ENCODE measurements at places on chromosomes 5 and 9.

GRCh38 chr9:94222870-94223269 lies 36.2 kb upstream of the ZNF169 start:
- DNase-seq, result no peak

DNA sequence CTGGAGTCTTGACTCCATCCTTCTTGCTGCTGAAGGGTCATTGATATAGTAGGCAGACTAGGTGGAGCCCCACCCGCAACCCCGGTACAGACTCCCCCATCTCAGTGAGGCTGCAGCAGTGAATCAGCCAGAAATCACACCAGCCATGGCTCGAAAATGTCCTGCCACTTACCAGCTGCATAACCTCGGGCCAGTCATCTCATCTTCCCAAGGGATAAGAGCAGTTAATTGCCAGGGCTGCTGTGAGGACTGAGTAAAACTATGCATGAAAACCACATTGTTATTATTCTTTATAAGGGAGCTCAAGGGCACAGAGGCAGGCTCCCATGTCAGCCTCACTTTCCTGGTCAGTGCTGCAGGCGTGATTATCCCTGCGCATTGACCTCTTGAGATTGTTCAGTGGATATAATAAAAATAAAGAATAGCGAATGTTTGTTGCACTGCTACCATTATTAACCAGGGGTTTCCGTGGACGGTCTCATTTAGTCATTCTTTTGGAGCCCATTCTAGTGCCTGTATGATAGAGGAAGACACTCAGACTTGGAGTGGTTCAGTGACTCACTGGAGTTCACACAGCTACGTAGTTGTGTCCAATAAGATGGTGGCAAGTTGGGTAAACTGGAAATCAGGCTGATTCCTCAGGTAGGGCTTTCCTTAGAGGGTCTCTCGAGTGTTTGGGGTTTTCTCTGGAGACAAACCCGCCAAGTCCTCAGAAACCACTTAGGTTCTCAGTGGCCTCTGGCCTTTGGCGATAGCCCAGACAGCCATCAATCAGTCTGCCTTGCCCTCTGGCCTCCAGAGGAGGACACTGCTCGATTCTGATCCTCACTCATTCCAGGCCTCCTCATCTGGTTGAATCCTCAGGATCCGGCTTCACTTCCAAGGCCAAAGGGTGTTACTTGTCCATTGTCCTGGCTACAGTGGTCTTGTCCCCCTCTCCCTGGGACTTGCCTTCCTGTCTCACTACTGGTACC lies 39.9 kb downstream of the COL15A1 start:
- no peak for DNase-seq

DNA sequence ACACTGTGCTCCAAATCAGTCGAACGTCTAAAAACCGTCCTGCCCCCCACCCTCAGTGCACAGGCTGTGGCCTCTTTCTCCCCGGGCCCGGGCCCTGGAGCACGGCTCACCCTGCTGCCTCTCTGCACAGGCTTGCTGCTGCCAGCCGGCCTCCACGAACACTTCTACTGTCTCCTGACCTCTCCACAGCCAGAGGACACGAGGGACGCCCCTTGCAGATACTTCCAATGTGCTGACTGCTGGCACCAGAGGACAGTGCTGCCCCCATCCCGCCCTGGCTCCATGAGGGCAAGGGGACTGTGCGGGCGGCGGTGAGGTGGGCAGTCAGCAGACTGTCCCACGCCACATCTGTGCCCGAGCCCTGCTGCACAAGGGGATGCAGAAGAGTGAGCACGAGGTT lies 174.8 kb downstream of the COL23A1 start:
- DNase-seq, result no peak

DNA sequence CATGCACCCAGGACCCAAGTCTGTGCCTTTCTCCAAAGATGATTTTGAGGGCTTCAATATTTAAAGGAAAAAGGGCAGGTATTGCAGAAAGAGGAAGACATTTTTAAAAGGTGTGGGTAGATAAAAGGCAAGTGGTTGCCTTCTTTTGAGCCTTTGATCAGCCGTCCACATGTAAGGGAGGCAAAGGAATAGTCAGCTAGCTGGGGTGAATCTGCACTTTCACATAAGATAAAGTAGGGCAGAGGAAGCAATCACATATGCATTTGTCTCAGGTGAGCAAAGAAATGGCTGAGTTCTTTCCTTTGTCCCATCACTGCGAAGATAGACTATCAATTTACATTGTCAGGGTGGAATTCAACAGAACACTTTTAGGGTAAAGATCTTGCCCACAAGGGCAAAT lies 19.9 kb downstream of the MGAT1 start:
- no peak for DNase-seq

DNA sequence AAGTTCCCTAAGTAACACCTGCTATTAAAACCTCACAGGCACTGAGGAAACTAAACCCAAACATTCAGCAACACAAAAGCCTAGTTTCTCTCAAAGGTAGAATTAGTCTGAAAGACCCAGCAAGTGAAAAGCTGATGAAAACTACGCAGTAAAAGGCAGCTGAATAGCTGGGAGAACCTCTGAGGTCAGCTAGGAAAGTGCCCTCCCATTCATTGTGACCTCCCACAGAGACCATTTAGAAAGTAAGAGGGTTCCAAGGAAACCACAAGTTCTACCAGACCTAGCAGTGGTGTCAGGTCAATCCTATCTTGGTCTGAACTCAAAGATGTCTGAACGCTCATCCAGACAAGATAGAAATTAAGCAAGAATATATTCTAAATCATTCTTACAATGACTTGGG lies 144.7 kb downstream of the SSBP2 start:
- DNase-seq, result no peak

- DNase-seq, result no peak
Measured at GRCh38 chr5:169576181-169576598, 7.4 kb upstream of the SPDL1 start.

DNA sequence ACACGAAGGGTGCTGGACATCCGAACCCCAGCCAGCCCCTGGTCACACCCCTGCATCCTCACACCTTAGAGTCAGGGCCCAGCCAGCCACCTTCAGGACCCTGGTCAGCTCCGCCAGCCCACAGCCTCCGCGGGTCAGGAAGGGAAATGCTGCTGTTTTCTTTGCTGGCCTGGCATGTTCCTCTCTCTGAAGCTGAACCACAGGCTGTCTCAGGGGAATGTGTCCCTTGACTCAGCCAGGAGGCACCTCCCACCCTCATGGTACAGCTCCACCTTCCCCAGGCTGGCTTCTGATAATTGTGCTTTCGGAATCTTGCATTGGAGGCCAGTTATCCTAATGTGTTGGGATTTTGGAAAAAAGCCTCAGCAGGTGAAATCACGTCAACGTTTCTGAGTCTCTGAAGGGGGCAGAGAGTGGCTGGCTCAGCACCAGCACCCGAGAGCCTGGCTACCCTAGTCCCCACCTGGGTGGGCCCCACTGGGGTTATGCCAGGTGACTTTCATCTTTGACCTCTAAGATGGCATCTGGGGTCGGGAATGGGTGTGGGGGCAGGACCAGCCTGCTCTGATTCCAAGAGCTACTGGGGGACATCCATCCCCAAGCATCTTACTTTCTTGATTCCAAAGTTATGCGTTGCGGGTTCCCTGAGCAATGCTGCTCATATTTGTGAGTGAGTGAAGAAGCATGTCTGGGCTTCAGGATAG lies 9.8 kb upstream of the OLFM1 start:
- no peak for DNase-seq

DNA sequence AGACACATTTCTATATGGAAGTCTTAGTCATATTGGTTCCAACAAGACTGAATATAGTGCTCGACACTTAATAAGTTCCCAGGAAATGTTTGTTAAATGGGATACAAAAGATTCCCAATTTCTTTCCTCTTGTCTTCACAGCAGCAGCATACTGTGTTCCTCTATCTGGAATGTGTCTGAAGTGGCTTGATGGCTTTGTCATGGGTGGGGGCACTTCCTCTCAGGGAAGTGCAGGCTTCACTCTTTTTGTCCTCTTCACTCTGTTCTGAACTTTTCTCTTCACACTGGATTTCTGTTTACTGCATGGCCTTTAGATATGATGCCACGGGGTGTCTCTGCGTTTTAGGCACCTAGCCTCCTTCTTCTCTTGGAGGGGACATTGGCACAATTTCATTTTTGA lies 127.7 kb upstream of the C9orf72 start:
- DNase-seq, result no peak

GRCh38 chr9:64066736-64067368 lies 1218.2 kb downstream of the FOXD4L5 start:
- DNase-seq, result no peak

DNA sequence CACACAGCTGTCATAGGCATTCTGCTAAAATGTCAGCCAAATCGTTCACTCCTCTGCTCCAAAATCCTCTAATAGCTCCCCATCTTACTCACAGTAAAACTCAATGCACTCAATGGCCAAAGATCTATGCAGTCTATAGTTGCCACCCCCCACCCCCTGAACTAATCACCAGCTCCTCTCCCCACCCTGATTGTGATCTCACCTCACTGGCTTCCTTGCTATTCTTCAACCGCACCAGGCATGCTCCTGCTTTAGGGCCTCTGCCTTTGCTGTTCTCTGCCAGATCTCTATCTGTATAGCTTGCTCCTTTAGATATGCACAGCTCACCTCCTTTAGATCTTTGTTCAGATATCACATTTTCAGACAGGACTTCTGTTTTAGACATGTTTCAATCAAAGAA lies 33.2 kb upstream of the SNX2 start:
- DNase-seq, result no peak

- DNase-seq, result no peak
Measured at GRCh38 chr5:128257076-128257475, 173.5 kb downstream of the SLC12A2 start.

GRCh38 chr5:149345892-149346222 lies 558 bp downstream of the GRPEL2 start:
- no peak for DNase-seq

GRCh38 chr5:16135506-16135905 lies 44.1 kb downstream of the MARCHF11 start:
- no peak for DNase-seq

DNA sequence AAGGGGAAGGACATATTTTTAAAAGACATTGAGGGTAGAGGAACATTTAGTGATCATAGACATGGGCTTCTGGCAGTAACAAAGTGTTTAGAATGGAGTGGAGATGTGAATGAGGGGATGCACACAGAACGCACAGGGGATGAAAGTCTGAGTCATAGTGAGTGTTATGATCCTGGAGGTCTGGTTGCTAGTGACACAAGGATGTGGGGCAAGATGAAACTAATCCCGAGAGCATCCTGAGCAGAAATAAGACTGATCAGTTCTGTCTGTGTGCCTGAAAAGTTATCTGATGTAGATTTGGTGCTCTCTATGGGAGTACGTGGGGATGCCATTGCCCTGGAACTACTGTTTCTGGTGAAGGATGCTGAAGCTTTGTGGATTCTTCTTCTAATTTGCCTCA lies 141.1 kb downstream of the CHSY3 start:
- DNase-seq, result no peak

DNA sequence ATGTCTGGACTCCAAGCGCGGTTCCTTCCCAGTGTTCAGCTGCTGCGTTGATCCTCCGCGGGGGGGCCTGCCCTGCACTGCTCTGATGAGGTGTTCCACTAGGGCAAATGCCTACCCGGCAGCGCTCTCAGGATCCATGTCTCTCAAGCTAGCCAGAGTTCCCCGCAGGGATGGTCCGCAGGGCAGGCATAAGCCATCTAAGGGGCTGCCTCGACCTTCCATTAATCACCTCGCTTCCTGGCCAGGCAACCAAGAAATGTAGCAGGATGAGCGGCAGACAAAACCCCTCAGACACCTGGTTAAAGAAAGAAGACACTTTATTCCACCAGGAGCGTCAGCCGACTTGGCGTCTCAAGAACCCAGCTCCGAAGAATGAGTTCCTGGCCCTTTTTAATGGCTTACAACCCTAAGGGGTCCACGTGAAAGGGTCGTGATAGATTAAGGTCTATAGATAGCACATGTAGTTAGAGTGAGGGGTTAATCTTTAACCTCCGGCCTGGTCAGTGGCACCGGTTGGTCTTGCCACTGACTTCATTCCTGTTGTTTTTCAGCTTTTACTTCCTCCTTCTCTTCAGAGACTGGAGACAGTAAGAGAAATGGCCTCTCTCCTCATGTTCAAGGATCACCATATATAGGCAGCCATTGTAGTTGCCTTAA lies 47.2 kb upstream of the COX7C start:
- no peak for DNase-seq

- DNase-seq, result no peak
Measured at GRCh38 chr5:132497488-132497997, 7.0 kb upstream of the IRF1 start.

DNA sequence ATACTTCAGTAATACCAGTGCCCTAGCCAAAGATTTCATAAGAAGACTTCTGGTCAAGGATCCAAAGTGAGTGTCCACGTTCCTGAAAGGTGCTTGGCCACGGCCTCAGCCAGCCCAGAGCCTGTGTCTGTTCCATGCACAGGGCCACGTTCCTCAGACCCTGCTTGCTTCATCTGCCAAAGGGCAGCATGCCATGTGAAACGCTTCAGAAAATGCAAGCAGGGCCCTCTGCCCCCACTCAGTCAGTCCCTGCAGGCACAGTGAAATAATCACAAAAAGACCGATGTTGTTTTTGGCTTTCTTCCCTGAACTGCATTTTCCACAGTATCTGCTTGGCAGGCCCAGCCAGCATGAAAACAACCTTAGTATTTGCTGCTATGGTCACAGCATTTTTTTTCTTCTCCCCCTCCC lies 85.5 kb upstream of the CTSL start:
- no peak for DNase-seq

GRCh38 chr5:91225848-91226686 lies 157.1 kb downstream of the ARRDC3 start:
- peak; percentile 36 for DNase-seq

DNA sequence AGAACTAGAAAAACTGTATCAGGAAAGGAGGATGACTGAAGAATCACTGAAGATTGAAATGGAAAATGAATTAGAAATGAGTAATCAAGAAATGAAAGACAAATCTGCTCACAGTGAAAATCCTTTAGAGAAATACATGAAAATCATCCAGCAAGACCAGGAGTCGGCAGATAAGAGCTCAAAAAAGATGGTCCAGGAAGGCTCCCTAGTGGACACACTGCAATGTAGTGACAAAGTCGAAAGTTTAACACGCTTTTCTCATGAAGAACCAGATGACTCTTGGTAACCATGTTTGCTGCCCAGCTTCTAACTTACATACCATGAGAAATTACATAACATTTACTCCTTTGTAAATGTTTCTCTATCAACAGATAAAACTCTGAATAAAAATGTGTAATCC lies 37.1 kb downstream of the CPLANE1 start:
- no peak for DNase-seq

- no peak for DNase-seq
Measured at GRCh38 chr5:138054847-138055558, 22.1 kb upstream of the FAM13B start.

GRCh38 chr5:85049020-85049419 lies 664.3 kb upstream of the EDIL3 start:
- no peak for DNase-seq

- DNase-seq, result no peak
Measured at GRCh38 chr5:80146046-80146445, 109.8 kb downstream of the SERINC5 start.

- DNase-seq, result no peak
Measured at GRCh38 chr5:61010467-61011454, 65.8 kb downstream of the NDUFAF2 start.

- peak; percentile 23 for DNase-seq
Measured at GRCh38 chr5:63125862-63126261, 547.2 kb downstream of the LRRC70 start.
